ENCODE measurements at places on chromosomes 13 and 19.
A peak's percentile ranks its signal among the peaks of the same experiment; 100 is the strongest.

GRCh38 chr13:44803390-44803789 is 185.9 kb downstream of the NUFIP1 start:
- no peak for DNase-seq

GRCh38 chr13:106432636-106433035 is 102.8 kb downstream of the EFNB2 start:
- no peak for DNase-seq

DNA sequence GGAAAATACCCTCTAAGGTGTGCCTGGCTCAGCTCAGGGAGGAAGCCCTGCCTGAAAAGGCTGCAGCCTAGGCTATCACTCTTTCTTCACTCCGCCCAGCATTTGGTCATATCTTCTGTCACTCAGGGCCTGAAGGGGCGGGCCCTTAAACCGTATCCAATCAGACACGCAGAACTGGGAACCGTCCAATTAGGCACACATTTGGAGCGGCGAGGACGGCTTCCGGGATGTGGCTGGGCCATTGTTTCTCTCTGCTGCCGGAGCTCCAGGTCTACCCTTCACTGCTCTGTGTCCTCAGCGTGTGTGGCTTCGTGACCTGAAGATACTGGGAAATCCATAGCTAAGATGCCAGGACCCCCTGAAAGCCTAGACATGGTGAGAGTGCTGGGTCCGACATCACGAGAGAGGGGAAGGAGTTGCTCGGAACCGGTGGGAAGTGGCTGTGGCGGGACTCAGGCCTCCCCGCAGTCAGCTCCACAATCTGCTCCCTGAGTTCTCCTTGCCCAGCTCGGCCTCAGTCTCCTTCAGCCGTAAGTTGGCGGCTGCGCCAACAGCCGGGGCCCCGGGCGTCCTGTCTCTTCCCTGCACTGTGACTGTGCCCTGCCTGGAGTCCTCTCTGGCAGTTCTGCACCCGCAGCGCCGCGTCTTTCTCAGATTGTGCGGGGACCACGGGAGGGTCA is at the start of gene ZNF493:
Gene ZNF493 (plus strand): TSS at position 241 of the 680 bp plus-strand sequence. CDS start 105 bp downstream, at position 346.
- peak; percentile 94 for DNase-seq

GRCh38 chr19:3359015-3359918 is 7.1 kb upstream of the NFIC start:
- DNase-seq, result peak; percentile 79

DNA sequence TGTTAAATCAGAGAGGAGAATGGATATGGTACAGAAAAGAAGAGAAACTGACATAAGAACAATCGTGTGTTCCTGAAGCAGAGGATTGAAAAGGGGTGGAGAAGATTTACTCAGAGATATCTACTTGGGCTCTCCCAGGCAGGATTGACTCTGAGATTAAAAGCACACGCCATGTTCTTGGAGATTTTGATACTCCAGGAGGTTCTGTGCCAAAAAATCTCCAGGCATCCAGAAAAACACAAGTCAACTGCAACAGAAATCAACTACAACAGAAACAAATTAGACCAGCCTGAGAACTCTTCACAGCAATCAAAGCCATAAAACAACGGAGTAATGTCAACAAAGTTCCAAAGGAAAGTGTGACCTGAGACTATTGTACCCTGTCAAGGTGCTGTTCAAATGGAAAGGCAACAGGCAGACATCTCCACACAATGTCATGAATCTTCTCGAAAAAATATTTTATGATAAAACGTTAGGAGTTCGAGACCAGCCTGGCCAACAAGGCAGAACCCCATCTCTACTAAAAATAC is 104.2 kb downstream of the UBL3 start:
- DNase-seq, result no peak

- DNase-seq, result no peak
These were observed 110.9 kb downstream of the CRYL1 start for GRCh38 chr13:20414546-20415305.

DNA sequence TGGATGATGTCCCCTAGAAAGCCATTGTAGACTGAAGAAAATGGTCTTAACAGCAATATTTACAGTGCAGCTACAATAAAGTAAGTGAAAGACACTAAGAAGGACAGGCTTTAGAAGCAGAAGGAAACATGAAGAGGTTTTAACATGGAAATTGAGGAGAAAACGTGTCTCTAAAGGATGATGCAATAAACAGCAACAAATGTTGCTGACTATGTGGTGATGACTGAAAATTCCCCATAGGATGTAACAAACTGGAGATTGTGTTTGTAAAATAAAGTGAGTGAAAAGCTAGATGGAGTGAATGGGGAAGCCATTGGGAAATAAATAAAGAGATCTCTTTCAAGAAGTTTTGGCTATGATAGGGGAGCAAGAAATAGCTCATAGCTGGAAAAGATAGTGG is 186.7 kb upstream of the IPO5 start:
- DNase-seq, result no peak

DNA sequence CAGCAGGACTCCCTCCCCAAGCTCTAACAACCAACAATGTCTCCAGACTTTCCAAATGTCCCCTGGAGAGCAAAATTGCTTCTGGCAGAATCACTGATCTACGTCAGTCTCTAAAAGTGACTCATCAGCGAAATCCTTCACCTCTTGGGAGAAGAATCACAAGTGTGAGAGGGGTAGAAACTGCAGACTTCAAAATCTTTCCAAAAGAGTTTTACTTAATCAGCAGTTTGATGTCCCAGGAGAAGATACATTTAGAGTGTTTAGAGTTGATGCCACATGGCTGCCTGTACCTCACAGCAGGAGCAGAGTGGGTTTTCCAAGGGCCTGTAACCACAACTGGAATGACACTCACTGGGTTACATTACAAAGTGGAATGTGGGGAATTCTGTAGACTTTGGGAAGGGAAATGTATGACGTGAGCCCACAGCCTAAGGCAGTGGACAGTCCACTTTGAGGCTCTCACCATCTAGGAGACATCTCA is 6.2 kb upstream of the CEACAM5 start:
- no peak for DNase-seq

DNA sequence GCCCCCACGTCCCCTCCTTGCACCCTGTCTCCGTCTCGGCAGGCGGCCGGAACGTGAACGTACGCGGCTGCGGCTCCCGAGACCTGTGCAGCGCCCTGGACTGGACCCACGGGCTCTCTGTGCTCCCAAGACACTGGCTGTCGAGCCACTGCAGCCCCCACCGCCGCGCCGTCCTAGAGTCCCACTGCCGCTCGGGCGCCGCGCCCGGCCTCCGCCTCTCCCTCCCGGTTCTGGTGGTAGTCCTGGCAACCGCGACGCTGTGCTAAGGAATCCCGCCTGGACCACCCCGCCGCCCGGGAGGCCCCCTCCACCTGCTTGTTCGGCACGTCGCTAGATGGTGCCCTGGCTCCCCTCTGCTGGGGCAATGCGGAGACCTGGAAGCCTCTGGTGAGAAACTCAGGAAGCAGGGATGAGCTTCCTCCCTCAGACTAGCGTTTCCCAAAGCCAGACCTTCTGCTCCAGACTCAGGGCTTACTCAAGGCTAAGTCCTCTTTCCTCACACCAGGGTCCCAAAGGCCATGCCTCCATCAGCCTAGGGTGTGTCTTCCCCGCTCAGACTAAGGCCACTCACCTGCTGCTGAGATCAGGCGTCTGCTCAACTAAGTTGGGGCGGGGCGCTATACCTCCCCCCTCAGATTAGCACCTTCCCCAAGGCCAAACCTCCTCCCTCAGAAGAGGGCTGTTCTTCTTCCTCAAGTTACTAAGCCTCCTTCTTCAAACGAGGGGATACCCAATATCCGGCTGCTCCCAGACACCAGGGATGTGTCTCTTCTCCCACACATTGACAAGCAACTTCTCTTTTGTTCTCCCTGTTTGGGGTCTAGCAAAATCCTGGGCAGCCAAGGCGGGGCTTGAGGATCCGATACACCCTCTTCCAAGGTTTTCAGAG is 16.1 kb upstream of the IRGC start:
- DNase-seq, result no peak

DNA sequence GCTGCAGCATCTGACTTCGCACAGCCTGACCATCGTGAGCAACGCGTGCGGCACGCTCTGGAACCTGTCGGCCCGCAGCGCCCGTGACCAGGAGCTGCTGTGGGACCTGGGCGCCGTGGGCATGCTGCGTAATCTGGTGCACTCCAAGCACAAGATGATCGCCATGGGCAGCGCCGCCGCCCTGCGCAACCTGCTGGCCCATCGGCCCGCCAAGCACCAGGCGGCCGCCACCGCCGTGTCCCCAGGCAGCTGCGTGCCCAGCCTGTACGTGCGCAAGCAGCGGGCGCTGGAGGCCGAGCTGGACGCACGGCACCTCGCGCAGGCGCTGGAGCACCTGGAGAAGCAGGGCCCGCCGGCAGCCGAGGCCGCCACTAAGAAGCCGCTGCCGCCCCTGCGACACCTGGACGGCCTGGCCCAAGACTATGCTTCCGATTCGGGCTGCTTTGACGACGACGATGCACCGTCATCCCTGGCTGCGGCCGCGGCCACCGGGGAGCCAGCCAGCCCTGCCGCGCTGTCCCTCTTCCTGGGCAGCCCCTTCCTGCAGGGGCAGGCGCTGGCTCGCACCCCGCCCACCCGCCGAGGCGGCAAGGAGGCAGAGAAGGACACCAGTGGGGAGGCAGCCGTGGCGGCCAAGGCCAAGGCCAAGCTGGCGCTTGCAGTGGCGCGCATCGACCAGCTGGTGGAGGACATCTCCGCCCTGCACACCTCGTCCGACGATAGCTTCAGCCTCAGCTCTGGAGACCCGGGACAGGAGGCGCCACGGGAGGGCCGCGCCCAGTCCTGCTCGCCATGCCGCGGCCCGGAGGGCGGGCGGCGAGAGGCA is 13.6 kb downstream of the C19orf25 start:
- peak; percentile 37 for DNase-seq

DNA sequence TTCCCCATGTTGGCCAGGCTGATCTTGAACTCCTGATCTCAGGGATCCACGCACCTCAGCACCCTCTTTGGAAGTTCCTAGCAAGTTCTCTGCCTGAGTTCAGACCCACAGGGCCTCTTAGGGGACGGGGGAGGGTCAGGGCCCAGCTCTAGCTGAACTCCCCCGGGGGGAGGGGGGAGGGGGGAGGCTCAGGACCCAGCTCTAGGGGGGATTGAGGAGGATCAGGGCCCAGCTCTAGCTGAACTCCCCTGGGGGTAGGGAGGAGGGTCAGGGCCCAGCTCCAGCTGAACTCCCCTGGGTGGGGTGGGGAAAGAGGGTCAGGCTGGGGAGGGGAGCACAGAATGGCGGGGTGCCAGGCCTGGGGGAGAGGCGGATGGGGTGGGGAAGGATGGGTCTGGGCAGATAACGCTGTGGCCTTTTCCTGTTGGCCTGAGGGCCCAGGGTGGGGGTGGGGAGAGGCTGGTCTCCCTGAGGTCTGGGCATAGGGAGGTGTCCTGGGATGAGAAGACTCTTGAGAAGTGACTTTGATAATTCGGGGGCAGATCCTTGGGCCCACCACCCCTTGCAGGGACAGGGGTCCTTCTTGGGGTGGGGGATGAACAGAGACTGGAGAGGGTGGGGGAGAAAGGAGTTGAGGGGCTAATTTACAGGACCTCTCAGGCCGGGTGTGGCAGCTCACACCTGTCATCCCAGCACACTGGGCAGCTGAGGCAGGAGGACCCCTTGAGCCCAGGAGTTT is 5.5 kb upstream of the PTBP1 start:
- no peak for DNase-seq

DNA sequence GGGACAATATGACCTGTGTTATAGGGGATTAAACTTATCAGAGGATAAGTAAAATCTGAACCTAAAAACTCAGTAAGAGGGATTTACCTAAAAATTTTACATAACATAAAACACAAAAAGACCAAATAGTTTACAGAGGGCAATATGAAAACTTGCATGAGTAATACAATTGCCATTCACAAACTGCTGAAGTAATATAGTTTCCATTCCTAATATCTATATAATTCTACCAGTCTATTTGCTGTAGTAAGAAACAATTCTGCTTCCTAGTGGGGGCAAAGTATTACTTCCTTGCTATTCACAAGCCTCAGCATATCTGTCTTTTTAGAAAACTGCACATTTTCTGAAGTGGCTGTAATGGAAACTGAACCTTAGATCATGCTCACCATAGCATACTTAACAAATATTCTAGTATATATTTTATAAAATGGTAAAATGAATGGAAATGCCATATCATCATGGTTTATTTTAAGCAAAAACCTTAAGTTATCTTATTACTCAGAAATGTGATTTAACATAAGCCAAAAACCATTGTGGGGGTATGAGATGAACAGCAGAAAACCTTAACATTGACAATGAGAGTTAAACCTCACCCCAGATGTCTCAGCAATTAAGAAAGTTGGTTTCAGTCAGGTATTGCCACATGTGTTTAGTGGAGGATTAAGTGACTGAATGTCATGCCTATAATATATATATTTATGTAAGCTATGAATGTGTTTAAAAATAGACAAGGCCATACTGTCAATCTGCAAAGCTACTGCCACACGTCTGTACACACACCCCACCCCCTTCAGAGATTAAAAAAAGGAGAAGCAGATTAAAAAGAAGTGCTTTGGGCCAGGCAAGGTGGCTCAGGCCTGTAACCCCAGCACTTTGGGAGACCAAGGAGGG is 136.8 kb downstream of the MIPEP start:
- no peak for DNase-seq

DNA sequence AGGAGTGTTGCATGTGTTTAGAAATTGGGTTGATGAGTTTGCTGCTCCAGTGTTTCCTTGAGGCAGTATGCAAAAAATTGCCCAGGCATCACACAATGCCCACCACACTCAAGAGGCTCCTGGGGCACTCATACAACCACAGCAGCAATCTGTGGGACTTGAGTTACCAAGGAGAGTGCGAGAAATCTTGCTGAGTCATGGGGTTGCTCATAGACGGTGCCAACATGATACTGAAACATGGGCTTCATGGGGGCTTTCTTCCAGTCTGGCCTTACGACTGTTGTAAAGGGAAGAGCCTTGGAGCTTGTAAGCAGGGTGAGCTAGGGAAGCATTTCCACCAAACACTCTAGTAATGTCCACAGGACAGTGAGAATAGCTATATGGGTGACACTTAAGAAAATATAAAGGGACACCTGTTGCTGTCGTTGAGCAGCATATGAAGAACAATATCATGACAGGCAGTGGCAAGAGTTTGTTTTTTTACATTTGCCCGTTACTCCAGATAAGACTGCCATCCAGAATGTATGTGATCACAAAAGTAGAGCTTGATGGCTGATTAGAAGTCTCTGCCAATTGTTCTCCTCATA is 1237.4 kb downstream of the UQCRFS1 start:
- DNase-seq, result no peak

GRCh38 chr13:101621099-101621498 is 168.6 kb downstream of the ITGBL1 start:
- DNase-seq, result no peak

- DNase-seq, result no peak
These were observed 177.3 kb downstream of the DNAJC15 start for GRCh38 chr13:43200736-43201135.

DNA sequence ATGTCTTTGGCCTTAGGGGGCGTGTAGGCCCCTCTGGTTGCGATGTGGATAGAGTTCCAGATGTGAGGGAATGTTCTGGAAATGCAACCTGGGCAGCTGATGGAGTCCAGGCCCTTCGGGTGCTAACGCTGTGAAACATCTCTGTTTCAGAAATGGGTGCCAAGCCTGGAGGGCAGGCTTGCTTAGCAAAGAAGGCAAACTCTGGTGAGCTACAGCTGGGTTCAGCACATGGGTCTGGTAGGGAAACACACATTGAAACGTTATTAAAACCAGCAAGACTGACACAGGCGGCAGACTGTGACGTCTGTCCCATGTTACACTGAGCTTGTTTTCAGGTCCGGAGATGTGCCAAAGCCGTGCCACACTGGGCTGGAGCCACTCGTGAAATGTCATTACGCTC is 8.6 kb upstream of the CDC16 start:
- DNase-seq, result no peak
